ENCODE measurements at places on chromosomes 13 and 19.
A peak's percentile ranks its signal among the peaks of the same experiment; 100 is the strongest.

- DNase-seq: no peak
Measured at GRCh38 chr19:52101866-52102562, 6.4 kb upstream of the ZNF841 start.

DNA sequence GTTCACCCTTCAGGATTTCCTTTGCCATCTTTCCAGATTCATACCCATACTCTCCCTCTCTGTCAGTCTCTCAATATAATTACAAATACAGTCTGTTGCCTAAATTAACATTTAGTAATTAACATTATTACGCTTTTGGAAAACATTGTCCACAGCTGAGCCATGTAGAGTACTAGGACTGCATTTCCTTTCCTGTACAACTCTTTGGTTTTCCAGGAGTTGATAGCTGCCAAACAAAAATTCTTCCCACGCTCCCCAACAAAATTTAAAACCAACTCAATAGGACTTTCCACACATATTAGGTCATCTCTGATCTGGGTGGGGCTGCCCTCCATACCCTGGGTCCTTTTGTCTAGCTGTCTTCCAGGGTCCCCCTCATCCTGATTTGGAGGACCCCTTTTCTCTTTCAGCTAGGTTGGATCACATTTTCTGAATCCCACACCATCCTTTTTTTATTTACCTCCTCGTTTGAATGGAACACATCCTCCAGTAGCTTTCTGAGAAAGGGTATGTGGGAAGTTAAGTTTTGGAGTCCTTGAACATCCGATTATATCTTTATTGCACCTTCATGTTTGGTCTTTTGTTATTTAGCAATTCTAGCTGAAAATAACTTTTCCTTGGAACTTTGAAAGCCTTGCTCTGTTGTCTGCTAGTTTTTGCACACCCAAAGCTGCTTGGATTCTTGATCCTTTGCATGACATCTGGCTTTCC lies 17.7 kb downstream of the ONECUT3 start:
- no peak for DNase-seq

DNA sequence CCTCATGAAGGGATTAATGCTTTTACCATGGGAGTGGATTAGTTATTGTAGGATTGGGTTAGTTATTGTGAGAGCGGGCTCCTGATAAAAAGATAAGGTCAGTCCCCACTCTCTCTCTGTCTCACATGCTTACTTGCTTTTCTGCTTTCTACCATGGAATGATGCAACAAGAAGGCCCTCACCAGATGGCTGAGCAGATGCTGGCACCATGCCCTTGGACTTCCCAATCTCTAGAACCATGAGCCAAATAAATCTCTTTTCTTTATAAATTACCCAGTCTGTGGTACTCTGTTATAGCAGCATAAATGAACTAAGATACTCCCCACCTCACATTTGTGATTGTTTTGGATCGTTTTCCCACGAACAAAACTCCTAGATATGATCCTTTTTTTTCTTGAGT lies 353.8 kb downstream of the DNAJC15 start:
- DNase-seq: no peak

DNA sequence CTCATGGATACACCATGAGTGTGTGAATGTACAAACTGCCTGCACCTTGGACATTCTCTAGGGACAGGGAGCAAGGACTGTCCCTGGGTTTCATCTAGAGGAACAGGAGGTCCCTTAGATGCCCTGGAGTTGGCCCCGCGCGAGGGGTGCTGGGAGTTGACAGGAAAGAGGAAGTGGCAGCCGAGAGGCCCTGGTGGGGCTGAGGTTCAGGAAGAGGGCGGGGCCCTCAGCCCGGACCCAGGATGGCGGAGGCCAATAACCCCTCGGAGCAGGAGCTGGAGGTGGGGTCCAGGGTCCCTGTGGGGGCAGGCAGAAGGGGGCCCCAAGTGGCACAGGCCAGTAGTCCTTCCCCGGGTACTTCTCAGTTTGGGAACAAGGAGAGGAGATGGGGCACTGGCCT lies 6.9 kb downstream of the PKN1 start:
- DNase-seq: peak; percentile 72

DNA sequence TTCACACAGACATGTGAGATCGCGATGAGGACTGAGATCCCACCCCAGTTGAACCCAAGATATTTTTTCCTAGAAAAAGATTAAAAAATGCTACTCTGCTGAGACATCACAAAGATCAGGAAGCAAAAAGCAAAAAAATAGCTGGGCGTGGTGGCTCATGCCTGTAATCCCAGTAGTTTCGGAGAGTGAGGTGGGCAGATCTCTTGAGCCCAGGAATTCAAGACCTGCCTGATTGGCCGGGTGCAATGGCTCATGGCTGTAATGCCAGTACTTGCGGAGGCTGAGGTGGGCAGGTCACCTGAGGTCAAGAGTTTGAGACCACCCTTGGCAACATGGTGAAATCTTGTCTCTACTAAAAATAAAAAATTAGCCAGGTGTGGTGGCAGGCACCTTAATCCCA lies 1.1 kb downstream of the FUT3 start:
- no peak for DNase-seq

- DNase-seq: peak; percentile 57
Measured at GRCh38 chr19:53424968-53425597, 6.7 kb upstream of the ZNF761 start.

DNA sequence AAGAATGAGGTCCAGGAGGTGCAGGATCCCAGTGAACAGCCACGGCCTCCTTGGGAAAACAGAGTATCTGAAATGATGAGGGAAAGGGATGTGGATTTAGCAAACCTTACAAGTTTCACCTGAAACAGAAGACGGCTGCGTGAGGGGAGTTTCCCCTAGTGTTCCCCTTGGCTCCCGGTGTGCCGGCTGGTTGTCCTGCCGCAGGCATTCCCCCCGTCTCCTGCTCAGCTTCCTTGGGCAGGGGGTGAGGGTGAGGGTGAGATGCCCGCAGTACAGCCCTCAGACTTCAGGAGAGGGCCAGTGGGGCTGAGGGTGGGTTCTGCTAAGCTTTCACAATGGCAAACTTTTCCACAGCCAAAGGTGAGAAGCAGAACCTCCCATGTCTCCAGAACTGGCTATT lies 201.1 kb upstream of the SOX1 start:
- no peak for DNase-seq

GRCh38 chr13:80881034-80881433 lies 540.1 kb upstream of the SPRY2 start:
- no peak for DNase-seq

DNA sequence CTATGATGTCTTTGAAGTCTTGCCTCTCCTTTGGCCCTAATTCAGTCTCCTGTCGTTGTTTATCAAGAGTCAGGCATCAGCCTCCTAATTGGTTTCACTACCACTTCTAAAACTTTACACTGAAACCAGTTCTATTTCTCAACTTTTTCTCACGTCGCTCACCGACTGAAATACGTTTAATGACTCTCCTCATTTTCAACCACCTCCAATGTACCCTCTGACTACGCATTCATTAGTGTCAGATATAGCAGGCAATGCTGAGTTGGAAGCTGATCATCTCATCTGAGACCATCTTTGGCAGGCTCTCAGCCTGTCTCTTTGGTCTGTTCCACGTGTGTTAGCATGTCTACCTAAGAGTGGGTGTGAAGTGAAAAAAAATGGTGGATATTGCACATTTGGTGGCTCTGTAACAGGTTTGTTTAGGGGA lies 128.1 kb downstream of the KL start:
- no peak for DNase-seq

DNA sequence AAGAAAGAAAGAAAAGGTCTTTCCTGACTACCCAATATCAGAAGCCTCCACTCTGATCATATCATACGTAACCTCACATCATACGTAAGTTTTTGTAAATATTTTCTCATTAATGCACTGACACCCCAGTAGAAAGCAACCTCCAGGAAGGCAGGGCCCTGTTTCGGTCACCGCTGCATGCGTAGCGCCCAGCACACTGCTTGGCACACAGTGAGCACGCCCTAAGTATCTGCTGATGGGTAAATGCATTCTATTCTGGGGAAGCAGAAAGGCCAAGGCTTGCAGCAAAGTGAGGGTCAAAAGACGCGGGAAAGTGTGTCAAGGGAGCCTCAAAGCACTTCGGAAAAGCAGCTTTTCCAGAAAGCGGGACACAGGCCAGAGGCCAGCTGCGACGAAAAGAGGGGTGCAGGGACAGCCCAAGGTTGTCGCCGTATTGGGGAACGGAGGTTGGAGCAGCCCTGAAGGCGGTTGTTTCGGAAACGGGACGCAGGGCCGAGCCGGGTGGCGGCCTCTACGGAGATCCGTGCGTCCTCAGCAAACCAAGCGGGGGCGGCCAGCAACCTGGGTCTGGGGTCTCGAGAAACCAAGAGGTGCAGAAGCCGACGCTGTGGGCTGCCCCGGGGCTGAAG lies 463 bp downstream of the SUGP1 start:
- DNase-seq: no peak

GRCh38 chr13:48731957-48732569 lies 78.3 kb downstream of the CYSLTR2 start:
- peak; percentile 36 for DNase-seq

DNA sequence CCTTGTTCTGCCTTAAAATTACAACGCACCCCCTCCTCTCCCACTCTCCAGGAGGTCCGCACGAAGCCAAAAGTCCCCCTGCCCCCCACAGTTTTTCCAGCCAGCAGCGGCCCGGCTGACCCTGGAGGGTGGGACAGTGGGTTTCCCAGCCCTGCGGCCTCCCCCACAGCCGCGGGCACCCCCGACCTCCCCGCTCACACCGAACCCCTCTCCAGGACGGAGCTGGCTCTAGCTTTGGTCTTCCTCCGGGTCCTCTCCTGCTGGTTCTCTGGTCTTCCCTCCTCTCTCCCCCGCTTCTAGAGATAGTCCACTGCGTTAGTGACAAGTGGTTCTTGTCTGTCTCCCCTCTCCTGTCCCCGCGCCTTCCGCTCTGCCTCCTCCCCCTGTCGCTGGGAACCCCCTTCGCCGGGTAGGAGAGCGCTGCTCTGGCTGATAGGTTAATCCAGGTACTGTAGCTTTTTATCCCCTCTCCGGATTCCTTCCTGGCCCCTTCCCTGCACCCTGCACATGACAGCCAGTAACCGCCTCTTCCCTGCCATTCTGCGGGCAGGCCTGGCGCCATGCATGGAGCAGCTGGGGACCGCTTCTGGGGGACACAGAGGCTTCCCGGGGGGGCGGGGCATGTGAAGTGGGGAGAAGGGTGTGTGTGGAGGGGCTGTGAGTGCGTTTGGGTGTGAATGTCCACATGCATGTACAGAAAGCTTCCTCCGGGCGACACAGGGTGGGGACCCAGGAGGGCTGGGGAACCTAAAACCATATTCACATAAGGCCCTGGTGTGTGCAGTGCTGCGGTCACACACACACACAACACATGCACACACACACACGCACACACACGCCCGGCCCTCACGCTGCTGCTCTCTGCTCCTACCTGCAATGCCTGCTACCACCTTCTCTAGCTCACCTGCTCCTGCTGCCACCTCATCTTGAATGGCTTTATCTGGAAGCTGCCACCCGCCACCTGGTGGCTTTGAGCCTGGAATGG lies 17.2 kb downstream of the PRR36 start:
- no peak for DNase-seq

- no peak for DNase-seq
Measured at GRCh38 chr19:46351241-46352041, 4.6 kb downstream of the PPP5C start.

GRCh38 chr19:1340681-1341469 lies 42.8 kb upstream of the NDUFS7 start:
- DNase-seq: no peak

DNA sequence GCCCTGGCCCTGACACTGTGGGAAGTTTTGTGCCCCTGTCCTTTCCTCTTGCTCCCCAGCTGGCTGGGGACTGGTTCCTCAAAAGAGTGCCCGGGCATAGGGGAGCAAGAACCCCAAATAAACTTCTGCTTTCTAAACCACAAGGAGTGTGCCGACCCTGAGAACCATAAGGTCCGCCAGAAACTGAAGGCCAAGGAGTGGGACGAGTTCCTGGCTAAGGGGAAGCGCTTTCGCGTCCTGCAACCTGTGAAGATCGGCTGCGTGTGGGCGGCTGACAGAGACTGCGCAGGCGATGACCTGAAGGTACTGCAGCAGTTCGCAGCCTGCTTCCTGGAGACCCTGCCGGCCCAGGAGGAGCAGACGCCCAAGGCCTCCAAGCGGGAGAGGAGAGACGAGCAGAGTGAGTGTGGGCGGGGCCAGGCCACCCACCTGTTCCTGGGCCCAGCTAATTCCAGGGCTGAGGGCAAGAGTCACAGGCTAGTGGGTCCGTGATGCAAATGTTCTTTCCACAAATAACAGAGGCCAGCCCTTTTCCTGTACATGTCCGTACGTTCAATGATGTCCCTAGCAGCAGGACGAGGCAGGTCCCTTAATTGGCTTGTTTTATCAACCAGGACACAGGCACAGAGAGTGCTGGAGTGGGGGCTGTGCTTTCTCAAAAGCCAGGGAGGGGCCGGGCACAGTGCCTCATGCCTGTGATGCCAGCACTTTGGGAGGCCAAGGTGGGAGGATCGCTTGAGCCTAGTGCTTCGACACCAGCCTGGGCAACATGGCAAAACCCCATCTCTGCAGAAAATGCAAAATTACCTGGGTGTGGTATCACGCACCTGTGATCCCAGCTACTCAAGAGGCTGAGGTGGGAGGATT lies 25.6 kb downstream of the UBXN6 start:
- DNase-seq: no peak

DNA sequence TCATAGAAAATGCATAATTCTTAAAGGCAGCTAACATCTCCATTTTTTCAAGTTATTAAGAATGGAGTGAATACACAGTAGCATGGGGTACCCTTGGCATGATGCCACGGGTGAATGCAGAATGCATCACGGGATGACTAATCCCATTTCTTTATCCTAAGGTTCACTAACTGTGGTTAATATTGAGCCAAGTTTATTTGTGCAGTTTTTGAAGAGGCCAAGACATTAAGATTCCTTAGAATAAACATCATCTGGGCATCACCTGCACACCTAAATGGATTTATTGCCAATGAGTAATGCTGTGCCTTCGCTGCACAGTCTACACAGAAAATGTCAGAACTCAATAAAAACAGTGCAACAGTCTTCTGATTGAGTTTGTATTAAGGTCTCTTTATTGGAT lies 333.1 kb downstream of the GPC6 start:
- DNase-seq: no peak

DNA sequence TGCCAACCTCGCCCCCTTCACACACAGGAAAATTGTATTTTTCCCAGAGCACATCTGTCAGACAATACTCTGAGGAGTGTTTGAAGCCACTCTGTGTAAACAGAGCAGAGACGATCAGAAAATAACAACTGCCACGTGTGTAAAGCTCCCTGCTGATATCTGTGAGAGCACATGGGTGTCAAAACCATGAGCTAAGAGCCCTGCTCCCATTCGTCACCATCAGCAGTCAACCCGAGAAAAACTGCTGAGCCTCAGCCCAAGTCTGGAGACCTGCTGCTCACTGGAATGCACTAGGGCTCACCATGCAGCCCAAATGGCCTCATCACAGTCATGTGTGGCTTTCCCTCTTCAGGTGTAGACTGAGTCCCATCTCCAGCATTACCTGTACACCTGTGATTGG lies 304.1 kb downstream of the FGF14 start:
- no peak for DNase-seq

- no peak for DNase-seq
Measured at GRCh38 chr13:33285420-33286124, at the start of gene STARD13. Gene STARD13, minus strand, starts transcription at chr13:33285755. Its CDS starts 117 bp downstream, at chr13:33285638.

- no peak for DNase-seq
Measured at GRCh38 chr19:1985588-1986356, 29.7 kb downstream of the BTBD2 start.

GRCh38 chr13:54852831-54853230 lies 1824.2 kb downstream of the OLFM4 start:
- no peak for DNase-seq
